GM18507 (cell line): ENCODE measurements at places on chromosomes 12 and 14.

DNA sequence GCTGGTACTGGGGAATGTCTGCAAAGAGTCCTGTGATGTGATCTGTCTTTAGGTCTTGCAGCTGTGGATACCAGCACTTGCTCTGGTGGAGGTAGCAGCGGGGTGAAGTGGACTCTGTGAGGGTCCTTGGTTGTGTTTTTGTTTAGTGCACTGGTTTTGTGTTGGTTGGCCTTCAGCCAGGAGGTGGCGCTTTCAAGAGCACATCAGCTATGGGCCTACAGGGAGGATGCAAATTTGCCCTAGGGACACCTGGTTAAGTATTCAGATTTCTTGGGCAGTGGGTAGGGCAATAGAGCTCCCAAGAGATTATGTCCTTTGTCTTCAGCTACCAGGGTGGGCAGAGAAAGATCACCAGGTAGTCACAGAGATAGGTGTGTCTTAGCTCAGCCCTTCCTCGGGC lies 63.8 kb downstream of the PTGER2 start:
- no peak for DNase-seq

GRCh38 chr12:127785986-127786590 lies 480.9 kb upstream of the TMEM132C start:
- no peak for DNase-seq

- no peak for DNase-seq
Observed at GRCh38 chr12:64400041-64400440, 4.2 kb upstream of the XPOT start.

GRCh38 chr14:82565825-82566224 lies 1032.2 kb upstream of the SEL1L start:
- no peak for DNase-seq

DNA sequence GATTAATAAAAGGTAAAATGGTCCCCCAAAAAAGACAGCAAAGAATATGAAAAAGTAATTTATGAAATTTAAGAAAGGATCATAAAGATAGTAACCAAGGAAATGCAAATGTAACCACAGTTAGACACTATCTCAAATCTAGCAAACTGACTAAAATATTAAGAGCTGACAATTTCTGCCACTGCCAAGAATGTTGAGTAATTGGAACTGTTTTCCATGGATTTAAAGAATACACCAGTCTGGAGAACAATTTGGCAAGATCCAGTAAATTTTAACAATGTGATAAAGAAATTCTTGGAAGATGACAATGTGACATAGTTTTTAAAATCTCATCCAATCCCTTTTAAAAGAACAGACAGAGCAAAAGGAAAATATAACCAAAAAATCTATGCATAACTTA lies 798.0 kb upstream of the MGAT4C start:
- DNase-seq: no peak
